ENCODE measurements at places on chromosomes 2 and 18.

DNA sequence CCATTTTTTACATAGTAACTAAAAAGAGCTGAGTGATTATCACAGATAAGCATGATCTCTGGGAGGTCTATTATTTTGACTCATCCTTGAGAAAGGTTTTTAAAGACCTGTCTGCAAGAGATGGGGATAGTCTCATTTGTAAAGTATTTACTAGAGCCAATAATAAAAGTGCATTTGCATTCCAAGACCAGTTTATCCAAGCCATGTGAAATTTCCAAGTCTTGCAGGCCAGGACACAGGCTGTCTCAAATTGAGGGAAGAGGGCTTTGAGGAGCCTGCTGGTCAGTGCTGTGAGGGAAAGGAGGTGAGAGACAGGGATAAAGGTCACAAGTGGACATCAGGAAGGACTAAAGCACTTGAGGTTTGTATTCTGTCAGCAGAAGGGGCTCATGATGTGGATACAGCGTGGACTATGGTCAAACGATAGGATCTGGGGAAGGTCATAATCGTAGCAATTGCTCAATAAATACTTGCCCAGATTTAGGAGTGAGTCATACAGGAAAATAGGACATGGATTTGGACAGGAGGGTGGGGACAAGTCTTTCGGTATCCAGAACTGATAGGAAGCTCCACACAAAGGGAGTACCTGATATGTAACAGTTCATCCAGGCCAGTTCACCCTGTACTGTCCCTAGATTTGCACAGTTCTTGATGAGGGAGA lies 6.6 kb upstream of the CDH2 start:
- no peak for DNase-seq

- DNase-seq = no peak
Measured at GRCh38 chr2:20523073-20523798, 76.4 kb downstream of the RHOB start.

- no peak for DNase-seq
Measured at GRCh38 chr18:48007381-48007780, 76.9 kb upstream of the SMAD2 start.

- no peak for DNase-seq
Measured at GRCh38 chr2:36565712-36566111, 32.3 kb downstream of the FEZ2 start.

Measured in mammary epithelial cell (primary cell).